ENCODE measurements at places on chromosomes 5 and 9.

DNA sequence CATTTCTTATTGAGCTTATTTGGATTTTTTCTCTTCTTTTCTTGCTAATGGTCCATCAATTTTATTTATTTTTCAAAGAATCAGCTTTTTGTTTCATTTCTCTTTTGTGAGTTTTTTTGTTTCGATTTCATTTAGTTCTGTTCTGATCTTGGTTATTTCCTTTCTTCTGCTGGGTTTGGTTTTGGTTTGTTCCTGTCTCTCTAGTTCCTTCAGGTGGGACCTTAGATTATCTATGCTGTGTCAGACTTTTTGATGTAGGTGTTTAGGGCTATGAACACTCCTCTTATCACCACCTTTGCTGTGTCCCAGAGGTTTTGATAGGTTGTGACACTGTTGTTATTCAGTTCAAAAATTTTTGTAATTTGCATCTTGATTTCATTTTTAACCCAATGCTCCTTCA, 119.8 kb downstream of the GABRG2 start:
- DNase-seq, result no peak

GRCh38 chr9:133787754-133788025, 49.5 kb upstream of the SARDH start:
- DNase-seq, result no peak

DNA sequence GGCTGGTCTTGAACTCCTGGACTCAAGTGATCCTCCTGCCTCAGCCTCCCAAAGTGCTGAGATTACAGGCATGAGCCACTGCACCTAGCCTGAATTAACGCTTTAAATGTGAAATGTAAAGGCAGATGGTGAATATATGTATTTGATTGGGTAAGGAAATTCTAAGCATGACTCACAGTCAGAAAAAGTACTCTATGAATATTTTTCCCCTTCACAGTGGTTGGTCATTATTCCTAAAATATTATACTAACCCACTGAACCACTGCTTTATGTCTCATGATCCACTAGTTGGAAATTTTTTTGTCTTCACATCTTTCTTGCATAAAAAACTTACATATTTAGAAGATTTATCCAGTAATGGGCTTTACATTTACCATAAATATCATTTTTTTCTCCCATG, 14.5 kb upstream of the TENT4A start:
- DNase-seq, result no peak

DNA sequence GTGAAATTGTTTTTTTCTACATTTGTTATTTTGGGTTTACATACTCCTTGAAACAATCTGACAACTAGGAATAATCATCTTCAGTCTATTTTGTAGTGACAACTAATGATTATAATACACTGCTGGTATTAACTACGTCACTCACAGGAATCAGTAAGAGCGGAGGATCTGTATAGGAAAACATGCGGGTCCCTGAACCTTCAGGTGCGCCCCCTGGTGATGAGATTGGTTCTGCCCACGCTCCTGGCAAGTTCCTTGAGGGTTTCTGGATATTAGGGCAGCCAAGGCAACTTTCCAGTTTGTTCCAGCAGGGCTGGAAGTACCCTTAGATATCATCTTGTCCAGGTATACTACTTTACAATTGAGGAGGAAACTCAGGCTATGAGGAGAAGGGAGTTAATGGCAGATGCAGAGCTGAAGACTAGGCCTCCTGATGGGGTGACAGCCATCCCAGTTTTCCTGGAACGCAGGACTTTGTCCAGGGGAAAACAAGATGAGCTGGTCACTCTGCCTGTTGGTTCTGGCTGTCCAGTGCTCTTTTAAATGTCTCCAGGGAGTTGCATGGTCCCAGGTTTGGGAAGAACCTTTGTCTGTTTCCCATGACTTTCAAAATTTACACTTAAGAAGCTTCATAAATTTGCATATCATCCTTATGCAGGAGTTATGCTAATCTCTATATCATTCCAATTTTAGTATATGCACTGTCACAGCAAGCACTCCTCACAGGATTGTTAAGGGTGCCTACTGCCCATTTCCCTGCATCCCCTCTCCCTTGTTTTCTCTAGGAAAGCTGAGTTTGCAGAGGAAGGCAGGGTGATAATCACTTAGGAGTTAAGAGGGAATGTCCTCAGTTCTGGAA, 14.9 kb upstream of the WNT8A start:
- peak; percentile 53 for DNase-seq

GRCh38 chr5:171578829-171579491, 159.5 kb downstream of the FGF18 start:
- DNase-seq, result no peak

DNA sequence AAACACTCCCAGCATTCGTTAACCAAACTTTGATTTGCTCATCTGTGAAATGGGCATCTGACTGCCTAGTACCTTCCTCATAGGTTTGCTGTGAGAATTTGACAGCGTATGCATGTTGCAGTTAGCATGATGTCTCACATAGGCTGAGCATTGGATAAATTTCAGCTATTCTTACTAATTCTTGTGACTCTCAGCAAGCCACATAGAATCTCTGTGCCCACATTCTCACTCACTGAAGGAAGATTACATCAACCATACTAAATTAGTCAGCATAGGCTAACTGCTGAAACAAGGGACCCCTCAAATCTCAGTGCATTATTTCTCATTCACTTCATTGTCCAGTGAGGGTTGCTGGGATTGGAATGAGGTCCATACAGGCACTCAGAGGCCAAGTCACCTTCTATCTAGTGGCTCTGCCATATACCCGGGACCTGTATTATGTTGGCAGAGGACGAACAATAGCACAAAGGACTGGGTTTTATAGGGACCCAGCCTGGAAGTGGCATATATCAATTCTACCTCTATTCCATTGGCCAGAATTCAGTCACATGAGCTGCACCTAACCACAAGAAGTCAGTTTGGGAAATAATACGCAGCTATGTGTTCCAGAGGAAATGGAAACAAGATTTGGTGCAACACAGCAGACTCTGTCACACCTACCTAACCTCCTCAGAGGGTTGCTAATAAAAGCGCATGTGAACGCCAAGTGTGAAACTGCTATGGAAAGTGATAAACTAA, 4.2 kb upstream of the PTGER4 start:
- peak; percentile 42 for DNase-seq

DNA sequence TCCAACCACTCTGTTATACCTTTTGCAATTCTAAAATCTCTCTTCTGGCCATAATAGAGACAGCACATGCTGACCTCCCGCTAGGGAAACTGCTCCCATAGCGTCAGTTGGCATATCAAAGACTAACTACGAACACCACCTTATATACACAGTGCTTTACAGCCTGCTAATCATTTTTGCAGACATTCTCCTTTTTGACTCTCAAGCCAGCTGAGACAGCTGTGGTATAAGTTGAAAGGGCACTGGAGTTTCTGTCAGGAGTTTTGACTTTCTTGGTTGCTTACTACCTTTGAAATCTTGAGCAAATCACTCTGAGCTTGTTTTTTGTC, 160.2 kb upstream of the TBCA start:
- DNase-seq, result no peak

- DNase-seq, result no peak
Observed at GRCh38 chr5:158739951-158740757, 359.6 kb downstream of the EBF1 start.

GRCh38 chr5:119810217-119810616, 180.9 kb downstream of the FAM170A start:
- DNase-seq, result no peak

DNA sequence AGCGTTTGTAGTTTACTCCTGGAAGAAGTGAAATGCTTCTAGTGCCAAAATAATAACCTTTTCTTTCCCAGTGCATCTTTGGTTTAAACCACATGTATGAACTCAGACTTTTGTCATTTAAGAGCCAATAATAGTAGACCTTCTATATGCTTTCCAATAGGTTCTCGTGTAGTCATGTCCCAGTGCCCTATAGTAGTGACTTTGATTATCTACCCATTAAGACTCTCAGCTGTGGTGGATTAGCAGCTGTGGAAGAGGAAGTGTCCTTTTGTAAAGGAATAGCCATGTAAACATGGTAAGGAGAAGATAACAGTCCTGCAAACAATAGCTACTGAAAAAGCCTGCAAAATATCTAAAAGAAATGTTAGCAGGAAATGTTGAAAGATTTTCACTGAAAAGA, 765.3 kb downstream of the MTRR start:
- no peak for DNase-seq

GRCh38 chr9:61673664-61674381, 484.0 kb downstream of the SPATA31A7 start:
- no peak for DNase-seq

DNA sequence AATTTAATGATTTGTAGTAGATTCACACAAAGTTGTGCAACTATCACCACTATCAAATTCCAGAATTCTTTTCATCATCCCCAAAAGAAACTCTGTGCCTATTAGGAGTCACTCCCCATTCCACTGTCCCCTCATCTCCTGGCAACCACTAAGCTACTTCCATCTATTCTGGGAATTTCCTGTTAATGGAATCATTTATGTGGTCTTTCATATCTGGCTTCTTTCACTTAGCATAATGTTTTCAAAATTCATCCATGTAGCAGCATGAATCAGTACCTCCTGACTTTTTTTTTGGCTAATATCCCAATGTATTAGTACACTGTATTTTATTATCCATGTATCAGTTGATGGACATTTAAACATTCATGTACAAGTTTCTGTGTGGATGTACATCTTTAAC, 157.6 kb downstream of the TTC39B start:
- DNase-seq, result no peak

DNA sequence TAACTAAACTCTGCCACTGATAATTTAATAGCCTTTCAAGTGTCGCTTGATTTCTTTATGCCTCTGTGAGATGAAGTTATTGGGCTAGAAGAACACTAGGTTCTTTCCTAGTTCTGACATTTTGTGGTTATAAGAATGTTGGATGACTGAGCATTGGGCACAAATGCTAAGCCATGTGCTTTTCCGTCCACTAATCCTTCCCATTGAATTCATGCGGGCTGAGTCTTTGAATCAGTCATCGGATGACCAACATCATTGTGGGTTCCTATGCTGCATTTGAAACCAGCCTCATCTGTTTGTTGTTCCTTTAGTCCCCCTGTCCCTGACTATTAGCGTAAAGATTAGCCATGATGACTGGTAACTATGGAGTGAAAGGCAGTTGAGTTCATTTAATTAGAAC, 58.5 kb downstream of the ALDH1A1 start:
- DNase-seq, result no peak

DNA sequence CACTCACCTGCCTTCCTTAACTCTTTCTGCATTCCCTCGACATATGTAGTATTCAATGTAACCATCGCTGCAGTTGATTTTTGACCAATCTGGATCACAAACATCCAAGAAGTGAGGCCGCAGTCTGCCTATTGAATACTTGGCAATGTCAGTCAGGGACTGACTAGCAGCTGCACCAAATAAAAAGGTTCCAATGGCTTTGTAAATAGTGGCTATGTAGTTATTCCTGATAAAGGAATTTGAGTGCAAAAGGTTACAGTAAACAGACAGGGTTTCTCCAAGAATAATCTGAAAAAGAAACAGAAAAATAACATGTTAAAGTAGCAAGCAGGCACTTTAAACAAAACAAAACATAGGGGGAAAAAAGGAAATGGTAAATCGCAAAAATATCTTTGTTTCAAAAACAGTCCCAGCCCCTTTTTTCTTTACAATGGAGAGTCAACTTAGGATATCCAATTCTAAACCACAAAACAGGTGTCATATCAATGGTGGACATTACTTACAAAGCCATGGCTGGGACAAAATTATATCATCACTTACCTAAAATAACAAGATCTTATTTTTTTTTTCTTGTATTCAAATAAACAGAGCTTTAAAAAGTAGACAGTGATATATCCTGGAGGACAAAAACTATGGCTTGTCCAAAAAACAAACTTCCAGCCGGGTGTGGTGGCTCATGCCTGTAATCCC, 66.8 kb downstream of the PLPP1 start:
- no peak for DNase-seq

DNA sequence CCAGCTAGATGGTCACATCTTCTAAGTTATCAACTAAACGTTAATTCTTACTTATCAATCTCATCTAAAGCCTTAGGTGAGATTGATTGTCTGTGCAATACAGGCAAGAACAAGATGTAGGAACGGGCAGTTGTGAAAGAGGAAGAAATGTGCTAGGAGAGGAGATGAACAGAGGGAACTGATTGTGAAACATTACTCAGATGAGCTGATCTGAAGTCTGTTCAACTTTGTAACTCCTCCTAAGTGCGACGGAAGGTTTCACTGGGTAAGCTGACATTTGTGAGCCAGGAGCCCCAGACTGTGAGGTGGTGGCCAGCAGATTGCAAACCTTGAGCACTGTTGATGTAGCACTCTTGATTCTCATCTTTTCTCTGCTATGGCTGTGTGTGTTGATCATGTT, 204.1 kb downstream of the CD180 start:
- peak; percentile 18 for DNase-seq

- no peak for DNase-seq
Observed at GRCh38 chr5:54881286-54882005, 103.9 kb downstream of the ESM1 start.

- no peak for DNase-seq
Observed at GRCh38 chr9:33676746-33677505, 118.4 kb upstream of the PRSS3 start.
